Fibroblast of mammary gland (primary cell): ENCODE measurements at places on chromosomes 7 and 10.

DNA sequence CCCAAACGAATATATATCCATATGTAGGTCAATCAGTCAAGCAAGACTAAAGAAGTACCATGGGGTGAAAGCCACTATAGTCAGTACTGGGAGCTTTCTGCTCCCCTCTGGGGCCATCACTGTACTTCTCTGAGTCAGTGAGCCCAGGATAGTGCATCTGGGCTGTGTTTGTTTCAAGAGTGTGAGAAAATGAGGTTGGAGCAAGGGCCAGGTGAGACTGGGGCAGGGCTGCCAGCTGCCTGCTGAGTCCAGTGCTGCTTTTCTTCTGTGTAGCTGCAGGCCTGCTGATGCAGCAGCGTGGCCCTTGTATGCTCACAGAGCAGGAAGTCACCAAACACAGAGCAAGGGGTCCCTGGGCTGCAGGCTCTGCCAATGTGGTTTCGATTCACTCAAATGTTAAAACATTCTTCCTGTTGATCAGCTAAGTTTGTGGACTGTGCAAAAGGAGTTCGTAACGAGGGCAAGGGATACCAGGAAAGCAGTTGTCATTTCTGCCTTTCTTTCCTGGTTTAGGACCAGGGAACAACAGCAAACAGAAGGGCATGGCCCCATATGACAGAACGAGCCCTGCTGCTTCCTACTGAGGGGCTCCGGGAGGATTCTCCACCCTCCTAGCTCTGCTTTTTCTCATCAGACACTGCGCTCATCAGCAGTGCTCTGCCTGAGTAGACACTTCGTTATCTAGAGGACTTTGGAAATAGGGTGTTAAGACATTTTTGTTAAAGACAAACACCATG lies 65.4 kb upstream of the TNS3 start:
- DNase-seq: no peak

- DNase-seq: no peak
These were observed 171.5 kb downstream of the ZMYND11 start for GRCh38 chr10:306675-307185.

DNA sequence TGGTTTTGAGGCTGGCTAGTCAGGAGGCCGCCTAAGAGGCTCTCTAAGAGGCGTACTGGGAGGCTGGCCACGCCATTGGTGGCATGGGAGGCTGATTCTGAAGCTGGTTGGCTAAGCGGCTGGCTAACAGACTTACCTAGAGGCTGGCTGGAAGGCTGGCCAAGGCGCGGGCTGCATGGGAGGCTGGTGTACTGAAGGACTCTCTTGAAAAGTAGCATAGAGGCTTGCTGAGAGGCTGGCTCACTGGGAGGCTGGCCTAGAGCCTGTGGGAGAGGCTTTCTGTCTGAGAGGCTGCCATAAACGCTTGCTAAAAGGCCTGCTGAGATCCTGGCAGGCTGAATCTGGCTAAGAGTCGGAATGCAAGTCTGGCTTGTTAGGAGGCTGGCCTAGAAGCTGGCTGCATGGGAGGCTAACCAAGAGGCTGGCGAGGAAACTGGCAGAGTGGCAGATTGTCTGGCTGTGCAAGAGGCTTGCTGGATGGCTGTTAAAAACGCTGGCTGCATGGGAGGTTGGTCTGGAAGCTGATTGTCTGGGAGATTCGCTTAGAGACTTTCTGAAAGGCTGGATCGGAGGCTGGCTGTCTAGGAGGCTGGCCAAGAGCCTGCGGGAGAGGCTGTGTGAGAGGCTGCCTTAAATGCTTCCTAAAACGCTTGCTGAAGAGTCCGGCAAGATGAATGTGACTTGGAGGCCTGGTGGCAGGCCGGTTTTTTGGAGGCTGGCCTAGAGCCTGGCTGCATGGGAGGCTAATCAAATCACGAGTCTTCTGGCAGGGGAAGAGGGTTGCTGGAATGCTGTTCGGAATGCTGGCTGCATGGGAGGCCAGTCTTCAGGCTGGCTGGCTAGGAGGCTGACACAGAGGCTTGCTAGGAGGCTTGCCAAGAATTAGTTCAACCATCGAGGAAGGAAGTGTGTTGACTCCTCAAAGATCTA lies 134.2 kb downstream of the OR13A1 start:
- DNase-seq: peak; percentile 63

DNA sequence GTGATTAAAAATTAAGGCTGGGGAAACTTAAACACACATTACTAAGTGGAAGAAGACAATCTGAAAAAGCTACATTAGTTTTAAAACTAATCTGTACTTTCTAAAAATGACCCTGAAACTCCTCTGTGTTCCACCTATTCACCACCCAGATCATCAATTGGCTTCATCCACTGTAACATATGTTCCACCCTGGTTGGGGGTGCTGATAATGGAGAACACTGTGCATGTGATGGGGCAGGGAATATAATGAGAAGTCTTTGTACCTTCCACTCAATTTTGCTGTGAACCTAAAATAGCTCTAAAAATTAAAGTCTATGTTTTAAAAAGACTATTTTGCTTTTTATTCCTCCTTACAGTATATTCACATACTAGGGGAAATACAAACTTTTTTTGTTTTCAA lies 132.7 kb downstream of the CNOT4 start:
- no peak for DNase-seq

- peak; percentile 94 for DNase-seq
These were observed 18.7 kb upstream of the ARHGAP12 start for GRCh38 chr10:31947144-31947926.

DNA sequence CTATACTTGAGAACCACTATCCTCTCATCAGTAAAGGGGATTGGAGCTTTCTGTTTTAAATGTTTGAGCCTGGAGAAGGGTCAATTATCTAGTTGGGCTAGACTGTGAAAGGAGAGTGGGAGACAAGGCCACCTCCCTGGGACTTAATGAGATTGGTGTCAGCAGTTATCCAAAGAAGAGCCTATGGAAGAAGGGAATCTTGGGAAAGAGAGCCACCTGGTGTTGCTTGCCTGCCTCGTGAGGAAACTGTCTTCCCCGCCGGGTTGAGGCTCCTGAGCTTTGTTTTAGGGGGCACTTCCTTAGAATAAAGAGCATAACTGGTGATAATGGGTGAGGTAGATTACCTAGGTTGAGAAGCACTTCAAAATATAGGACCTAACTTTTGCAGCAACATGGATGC lies 32.0 kb upstream of the ABCB4 start:
- no peak for DNase-seq

GRCh38 chr7:14902589-14903067 lies at the start of gene DGKB:
DGKB (minus strand) TSS chr7:14902751.
- DNase-seq: peak; percentile 30

DNA sequence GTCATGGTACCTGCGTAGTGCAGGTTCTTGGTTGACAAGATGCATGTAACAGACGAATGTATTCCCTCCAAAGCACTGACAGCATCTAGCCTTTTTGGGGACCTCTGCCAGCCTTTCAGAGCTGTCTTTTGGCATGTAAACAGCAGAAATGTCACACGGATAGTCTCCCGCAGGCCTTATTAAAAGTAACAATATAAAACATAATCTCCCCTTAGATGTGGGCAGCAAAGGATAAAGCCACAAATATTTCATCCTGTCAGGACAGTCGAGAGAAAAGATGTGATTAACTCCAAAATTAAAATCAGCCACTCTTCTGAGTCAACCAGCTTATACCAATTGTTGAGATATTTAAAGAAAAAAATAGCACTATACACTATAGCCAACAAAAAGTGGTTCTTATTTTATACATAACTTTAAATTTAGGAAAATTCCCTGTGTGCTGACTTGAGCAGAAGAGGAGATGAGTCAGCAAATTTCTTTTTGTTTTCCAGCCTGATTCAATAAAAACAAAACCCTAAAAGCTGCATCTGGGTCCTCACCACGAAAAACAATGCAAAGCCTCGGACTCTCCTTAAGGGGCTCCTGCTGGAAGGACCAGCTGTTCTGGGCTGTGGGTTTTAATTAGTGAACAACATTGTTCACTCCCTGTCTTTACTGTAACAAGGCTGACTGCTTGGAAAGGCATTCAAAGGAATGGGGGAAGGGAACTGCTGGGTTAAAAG lies 240.2 kb downstream of the ADAM12 start:
- peak; percentile 80 for DNase-seq

DNA sequence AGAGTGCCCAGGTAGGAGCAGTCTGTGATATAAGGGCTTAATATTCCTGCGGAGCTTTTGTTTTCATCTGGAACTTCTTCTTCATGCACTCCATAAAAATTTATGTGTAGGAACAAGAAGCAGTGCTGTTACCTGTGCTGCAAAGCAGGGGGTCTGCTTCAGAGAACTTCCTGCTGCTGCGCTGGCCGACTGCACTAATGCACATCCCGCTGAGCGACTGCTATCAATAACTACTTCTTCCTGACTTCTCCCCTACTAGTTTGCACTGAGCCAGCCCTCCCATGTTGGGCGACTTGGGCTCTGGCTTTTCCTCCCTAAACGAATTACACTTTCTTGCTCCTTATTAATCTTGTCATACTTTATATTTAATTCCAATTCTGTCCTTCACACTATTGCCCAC lies 150.3 kb downstream of the NEBL start:
- no peak for DNase-seq

GRCh38 chr10:42875798-42876341 lies 93.3 kb downstream of the BMS1 start:
- peak; percentile 7 for DNase-seq

- no peak for DNase-seq
These were observed 69.4 kb downstream of the C1GALT1 start for GRCh38 chr7:7251742-7252141.

- DNase-seq: no peak
These were observed 787 bp upstream of the PLEKHA1 start for GRCh38 chr10:122373721-122374120.

GRCh38 chr7:140230516-140230860 lies 53.7 kb upstream of the KDM7A start:
- DNase-seq: no peak

DNA sequence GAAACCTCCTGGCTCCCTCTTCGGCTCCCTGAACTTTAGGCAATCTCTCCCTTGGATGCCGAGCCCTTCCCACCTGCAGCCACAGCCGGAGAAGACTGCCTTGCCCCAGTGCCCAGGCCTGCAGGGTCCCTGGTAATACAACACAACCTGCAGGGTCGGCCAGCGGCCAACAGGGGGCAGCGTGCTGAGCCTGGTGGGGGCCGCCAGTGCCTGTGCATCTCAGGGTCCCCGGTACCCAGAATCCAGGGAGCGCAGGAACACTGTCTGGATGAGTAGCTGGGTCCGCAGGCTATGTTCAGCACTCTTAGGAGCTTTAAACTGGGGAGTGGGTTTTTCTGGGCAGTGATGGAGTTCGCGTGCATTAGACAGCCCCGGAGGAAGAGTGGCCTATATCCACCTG lies 17.5 kb upstream of the C10orf71 start:
- DNase-seq: no peak

- DNase-seq: peak; percentile 69
These were observed 18.8 kb upstream of the MET start for GRCh38 chr7:116653204-116653603.

DNA sequence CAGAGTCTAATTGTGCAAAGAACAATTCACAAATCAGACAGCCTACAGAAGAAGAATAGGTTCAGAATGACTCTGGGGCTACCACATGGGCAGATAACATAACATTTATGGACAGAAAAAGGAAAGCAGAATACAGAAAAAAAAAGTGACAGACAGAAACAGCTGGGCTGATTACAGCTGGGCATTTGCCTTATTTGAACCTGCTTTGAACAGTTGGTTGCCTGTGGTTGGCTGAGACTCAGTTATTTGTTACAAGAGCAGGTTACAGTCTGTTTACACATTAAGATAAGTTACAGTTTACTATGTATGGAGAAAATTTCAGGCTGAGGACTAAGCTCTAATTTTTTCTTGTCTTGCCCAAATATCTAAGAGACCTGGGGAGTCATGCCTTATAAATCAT lies 327.2 kb downstream of the GALNT17 start:
- no peak for DNase-seq

- peak; percentile 79 for DNase-seq
These were observed 18.4 kb upstream of the PDGFA start for GRCh38 chr7:537911-538634.

DNA sequence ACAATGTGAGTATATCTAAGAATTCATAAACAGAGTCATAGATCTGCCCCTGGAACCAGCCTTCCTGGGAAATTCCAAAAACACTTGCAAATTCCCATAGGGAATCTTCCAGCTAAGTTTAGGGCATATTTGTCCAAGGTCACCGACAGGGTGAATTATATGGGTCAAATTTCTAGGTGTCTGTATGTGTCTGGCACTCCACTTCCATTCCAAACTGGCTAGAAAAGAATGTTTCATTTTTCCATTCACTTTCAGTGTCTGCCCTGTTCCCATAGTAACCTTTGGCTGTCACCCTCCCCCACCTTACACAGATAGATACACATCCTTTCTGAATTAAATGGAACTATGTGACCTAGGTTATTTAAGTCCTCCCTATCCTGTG lies 230.9 kb downstream of the CREB5 start:
- DNase-seq: no peak

- no peak for DNase-seq
These were observed 61.7 kb upstream of the ITGA8 start for GRCh38 chr10:15781381-15781960.

DNA sequence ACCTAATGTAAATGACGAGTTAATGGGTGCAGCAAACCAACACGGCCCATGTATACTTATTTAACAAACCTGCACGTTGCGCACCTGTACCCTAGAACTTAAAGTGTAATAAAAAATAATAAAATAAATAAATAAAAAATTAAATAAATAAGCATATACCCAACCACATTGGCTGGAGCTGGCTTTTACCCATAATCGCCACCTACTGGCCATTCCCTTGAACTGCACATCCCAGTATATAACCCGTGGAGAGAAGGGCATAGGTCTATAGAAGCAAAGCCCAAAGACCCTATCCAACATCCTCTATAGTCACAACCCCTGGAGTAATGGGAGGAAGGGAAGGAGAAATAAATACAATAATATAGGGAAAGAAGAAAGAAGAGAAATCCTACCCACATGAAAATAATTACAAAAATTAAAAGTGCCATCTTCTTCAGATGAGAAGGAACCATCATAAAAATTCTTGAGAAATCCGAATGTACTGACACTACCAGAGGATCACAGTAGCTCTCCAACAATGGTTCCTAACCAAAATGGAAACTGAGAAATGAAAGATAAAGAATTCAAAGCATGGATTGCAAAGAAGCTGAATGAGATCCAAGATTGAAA lies 65.6 kb downstream of the TWIST1 start:
- DNase-seq: peak; percentile 58
